ENCODE measurements at places on chromosomes 16 and 17. TPM values are rescaled to one million over a fixed set of nuclear protein-coding genes. Genes with fewer than 3 reads are reported as not detected.

Gene KRT32
- total RNA-seq, result not detected

GRCh38 chr17:55546991-55547664 is 35.9 kb upstream of the SMIM36 start:
- H3K27ac ChIP-seq, result no peak overlapping the region
- H3K4me3 ChIP-seq, result no peak overlapping the region
- H3K36me3 ChIP-seq, result no peaks in the 10 kb centered on the region
- H3K27me3 ChIP-seq, result peaks cover 25% of the 10 kb centered on the region
- H3K4me1 ChIP-seq, result no peaks in the 10 kb centered on the region
- DNase-seq, result no peak

- H3K27ac ChIP-seq, result no peak overlapping the region
- H3K4me3 ChIP-seq, result no peak overlapping the region
- DNase-seq, result no peak
Observed at GRCh38 chr16:56825826-56826225, 39.2 kb upstream of the SLC12A3 start.

GRCh38 chr17:29931231-29931932 is 1.4 kb upstream of the SSH2 start:
- H3K4me3 ChIP-seq, result no peak overlapping the region
- peaks cover 21% of the 10 kb centered on the region for H3K4me1 ChIP-seq
- no peaks in the 10 kb centered on the region for H3K27me3 ChIP-seq
- H3K27ac ChIP-seq, result no peak overlapping the region
- H3K36me3 ChIP-seq, result peaks cover 10% of the 10 kb centered on the region

Gene FNDC8
- total RNA-seq, result not detected

DNA sequence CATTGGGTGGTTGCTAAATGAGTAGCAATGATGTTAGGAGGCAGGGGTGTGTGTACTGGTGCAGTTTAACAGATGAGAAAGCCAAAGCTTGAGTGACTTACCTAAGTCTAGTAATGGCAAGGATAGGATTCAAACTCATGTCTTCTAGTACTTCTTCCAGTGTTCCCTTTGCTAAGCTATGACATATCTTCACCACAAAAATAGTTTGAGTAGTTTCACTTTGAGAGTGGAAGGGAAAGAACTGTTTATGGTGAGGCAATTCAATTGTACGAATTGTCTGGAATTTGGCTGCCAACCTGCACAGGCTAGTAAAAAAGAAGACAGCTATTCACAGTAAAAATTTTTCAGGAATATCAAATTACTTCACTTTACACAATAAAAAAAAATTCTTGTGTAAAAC is 138.0 kb downstream of the NLK start:
- H3K36me3 ChIP-seq, result peaks cover 5% of the 10 kb centered on the region
- H3K4me1 ChIP-seq, result peaks cover 10% of the 10 kb centered on the region
- no peak overlapping the region for H3K27ac ChIP-seq
- no peaks in the 10 kb centered on the region for H3K27me3 ChIP-seq
- no peak for DNase-seq

Gene PDK2
- total RNA-seq, result 13.6 TPM

DNA sequence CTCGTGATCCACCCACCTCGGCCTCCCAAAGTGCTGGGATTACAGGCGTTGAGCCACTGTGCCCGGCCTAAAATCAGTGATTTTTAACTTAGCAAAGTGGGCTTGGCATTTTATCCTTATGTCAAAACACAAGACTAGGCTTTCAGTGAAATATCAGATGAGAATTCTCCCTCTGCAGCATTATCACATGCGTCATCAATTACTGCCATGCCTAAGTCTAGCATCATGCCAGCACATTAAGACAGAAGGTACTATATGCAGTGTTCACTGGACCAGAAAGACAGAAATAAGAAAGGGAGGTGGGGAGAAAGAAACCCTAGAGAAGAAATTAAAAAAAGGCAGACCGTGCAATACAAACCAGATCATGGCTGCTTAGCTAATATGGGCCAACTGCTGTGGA is 29.8 kb downstream of the GPATCH8 start:
- H3K27ac ChIP-seq, result no peak overlapping the region
- H3K4me1 ChIP-seq, result no peaks in the 10 kb centered on the region
- no peaks in the 10 kb centered on the region for H3K27me3 ChIP-seq
- no peak overlapping the region for H3K4me3 ChIP-seq

DNA sequence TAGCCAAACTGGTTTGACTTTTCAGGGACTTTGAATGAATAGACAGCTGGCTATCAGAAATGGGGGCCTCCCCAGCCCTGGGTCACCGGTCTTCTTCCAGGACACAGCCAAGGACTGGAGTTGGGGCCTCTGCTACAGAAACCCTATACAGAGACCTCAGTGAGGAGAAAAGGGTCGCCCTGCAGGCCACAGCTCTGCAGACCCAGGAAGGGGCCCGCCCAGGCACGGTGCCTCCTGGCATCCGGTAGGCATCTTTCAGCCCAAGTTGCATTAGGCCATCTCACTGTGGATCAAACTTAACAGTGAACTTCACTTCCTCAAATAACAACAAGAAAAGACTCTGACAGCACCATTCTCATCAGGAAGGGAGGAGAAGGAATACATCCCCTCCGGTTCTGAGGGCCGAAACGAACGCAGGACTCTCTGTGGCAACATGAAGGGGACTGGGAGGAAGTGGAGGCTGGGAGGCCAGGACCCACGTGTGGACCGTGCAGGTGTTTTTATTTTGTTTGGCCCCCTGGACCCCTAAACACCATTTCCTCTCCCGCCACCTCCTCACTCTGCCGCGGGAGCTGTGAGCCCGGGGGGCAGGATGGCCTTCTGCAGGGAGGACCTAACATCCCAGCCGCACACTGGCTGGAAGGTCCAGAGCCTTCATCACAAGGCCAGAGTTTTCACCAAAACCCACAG is 7.2 kb downstream of the SLC38A10 start:
- H3K27ac ChIP-seq, result peak overlapping the region; percentile 28
- H3K36me3 ChIP-seq, result peaks cover 19% of the 10 kb centered on the region
- H3K4me3 ChIP-seq, result no peak overlapping the region
- DNase-seq, result no peak
- peaks cover 50% of the 10 kb centered on the region for H3K4me1 ChIP-seq

GRCh38 chr17:36197387-36197703 is 787 bp upstream of the CCL3L1 start:
- no peaks in the 10 kb centered on the region for H3K36me3 ChIP-seq
- H3K27me3 ChIP-seq, result peaks cover 2% of the 10 kb centered on the region
- H3K4me1 ChIP-seq, result peaks cover 83% of the 10 kb centered on the region
- H3K4me3 ChIP-seq, result peak overlapping the region; percentile 39
- H3K27ac ChIP-seq, result peak overlapping the region; percentile 85

Gene ZP2
- total RNA-seq, result not detected

DNA sequence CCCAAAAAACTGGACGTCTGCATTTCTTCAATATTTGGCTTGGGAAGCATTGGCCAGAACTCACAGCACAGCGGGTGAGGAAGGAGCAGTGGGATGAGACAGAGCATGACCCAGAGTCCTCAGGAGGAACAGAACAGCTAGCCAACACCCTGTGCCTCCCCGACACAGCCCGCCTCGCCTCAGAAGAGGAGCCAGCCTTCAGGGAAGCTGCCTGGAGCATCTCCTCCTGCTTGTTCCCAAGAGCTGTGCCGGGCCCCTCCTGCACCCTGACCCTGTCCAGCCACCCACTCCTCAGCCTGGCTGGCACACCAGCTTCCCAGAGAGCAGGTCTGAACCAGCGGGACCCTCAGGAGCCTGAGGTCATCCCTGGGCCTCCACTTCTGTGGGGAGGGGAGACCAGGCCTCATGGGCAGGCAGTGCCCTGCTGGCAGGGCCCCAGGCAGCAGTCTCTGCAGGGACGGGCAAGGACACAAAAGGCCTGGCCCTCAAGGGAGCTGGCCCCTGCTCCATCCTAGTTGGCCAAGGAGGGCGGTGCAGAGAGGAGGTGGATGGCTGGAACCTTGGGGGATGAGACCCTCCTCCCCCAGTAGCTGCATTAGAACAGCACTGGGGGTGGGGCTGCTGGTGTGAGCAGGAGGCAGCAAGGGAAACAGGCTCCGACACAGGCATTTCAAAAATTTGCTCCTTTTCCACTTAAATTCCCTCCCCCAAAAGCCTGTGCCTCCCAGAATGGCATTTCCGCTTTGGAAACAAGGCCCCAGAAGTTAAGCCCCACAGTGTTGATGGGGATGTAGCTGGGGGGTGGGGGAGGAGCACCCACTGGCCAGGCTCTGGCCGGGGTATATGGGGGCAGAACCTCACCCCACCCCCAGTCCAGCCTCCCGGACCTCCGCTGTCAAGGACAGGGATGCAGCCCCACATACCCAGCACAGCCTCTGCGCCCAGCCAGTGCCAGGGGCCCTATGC is 1.8 kb upstream of the BCAR1 start:
- H3K27me3 ChIP-seq, result peaks cover 57% of the 10 kb centered on the region
- H3K4me3 ChIP-seq, result no peak overlapping the region
- H3K27ac ChIP-seq, result no peak overlapping the region

Gene KRT35
- total RNA-seq, result not detected

DNA sequence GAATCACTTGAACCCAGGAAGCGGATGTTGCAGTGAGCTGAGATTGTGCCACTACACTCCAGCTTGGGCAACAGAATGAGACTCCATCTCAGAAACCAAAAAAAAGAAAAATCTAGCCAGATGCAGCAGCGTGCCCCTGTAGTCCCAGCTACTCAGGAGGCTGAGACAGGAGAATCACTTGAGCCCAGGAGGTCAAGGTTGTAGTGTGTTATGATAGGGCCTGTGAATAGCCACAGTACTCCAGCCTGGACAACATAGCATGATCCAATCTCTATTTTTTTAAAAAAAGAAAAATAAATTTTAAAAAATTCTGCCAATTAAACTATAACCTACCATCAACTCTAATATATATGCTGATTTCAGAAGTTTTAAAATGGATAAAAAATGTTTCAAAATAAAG is 15.8 kb downstream of the PHLPP2 start:
- peaks cover 13% of the 10 kb centered on the region for H3K4me1 ChIP-seq
- no peaks in the 10 kb centered on the region for H3K27me3 ChIP-seq
- DNase-seq, result no peak
- no peak overlapping the region for H3K27ac ChIP-seq
- peaks cover 2% of the 10 kb centered on the region for H3K36me3 ChIP-seq
- no peak overlapping the region for H3K4me3 ChIP-seq

Gene TBX6
- total RNA-seq, result 2.0 TPM

DNA sequence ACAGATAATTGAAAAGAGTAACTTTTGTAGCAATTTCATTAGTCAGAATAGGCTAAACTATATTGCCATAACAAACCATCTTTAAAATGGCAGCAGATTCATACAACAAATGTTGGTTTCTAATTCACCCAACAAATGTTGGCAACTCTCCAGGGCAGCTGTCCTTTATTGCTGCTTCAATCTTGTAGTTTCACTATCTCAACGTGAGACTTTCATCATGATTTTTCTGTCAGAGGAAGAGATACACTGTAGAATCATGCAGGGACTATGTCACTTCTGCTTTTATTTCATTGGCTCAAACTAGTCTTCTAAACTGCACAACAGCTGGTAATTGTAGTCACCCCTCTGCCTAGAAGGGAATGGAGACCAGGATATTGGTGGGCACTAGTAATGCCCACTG is 174.2 kb downstream of the TANC2 start:
- no peak for DNase-seq
- peaks cover 5% of the 10 kb centered on the region for H3K4me1 ChIP-seq
- no peak overlapping the region for H3K4me3 ChIP-seq
- no peak overlapping the region for H3K27ac ChIP-seq
- H3K36me3 ChIP-seq, result no peaks in the 10 kb centered on the region

DNA sequence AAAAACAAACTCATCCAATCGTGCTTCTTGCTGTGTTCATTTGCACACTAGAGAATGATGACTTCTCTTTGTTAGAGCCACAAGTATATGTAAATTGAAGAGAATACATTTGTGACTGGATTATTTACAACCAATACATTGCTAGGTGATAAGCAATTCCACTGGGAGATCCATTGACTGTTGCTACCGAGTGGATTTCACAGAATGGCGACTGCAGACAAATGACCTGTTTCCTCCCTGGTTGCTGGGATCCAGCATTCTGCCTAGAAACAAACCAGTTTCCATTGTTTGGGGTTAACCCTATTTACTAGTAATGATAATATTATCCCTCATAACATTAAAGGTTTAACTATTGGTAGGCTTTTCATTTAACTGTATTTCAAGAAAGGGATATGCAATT is 36.9 kb upstream of the CPHXL start:
- H3K36me3 ChIP-seq, result no peaks in the 10 kb centered on the region
- H3K4me3 ChIP-seq, result no peak overlapping the region
- peaks cover 2% of the 10 kb centered on the region for H3K27me3 ChIP-seq
- no peak overlapping the region for H3K27ac ChIP-seq
- peaks cover 7% of the 10 kb centered on the region for H3K4me1 ChIP-seq

DNA sequence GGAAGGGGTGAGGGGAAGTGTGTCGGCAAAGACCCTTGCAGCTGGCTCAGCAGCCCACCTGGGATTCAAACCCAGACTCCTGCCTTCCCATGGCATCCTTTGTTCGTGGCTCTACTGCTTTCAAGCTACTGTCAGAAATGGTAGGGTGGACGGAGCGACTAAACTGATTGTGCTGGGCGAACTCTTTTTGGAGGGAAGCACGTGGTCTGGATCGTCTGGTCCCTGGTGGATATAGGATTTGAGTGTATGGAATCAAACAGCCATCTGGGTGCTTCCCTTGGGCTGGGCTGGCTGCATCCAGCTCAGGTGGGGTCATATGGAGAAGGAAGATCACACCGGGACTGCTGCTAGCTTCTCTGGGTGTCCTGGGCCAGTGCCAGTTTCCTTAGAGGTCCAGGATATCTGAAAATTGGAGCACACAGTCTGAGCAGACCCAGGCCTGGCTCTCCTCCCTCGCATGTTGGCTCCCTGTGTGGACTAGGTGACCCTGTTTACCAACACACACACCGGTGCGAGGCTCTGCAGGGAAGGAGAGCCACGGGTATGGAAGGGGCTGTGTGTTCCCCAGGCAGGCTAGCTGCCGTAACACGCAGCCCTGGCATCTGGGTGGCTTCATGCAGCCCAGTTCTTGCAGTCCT is 8.6 kb downstream of the CMIP start:
- H3K36me3 ChIP-seq, result peaks cover 31% of the 10 kb centered on the region
- H3K4me3 ChIP-seq, result no peak overlapping the region
- no peak for DNase-seq
- H3K4me1 ChIP-seq, result peaks cover 43% of the 10 kb centered on the region

Gene KRTAP9-8
- not detected for total RNA-seq

Gene CPSF4L
- not detected for total RNA-seq

Gene MFAP4
- total RNA-seq, result not detected

Gene C1QL1
- 0.33 TPM for total RNA-seq

DNA sequence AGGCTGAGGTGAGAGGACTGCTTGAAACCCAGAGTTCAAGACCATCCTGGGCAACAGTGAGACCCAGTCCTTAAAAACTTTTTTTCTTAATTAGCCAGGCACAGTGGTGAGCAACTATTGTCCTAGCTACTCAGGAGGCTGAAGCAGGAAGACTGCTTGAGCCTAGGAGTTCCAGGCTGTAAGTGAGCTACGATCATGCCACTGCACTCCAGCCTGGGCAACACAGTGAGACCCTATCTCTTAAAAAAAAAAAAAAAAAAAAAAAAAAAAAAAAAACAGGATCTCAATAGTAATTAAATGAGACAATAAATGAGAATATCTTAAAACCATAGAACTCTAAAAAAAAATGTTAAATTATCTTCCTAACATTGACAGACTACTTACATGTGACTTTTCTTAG is 14.3 kb downstream of the SMURF2 start:
- no peak overlapping the region for H3K27ac ChIP-seq
- no peak for DNase-seq
- H3K4me1 ChIP-seq, result peaks cover 41% of the 10 kb centered on the region
- peaks cover 7% of the 10 kb centered on the region for H3K36me3 ChIP-seq

Gene SLC2A4
- total RNA-seq, result not detected

Gene GDE1
- total RNA-seq, result 21.3 TPM

GRCh38 chr16:48365025-48365600 is 20.1 kb downstream of the SIAH1 start:
- H3K4me1 ChIP-seq, result peaks cover 38% of the 10 kb centered on the region
- no peaks in the 10 kb centered on the region for H3K27me3 ChIP-seq
- H3K36me3 ChIP-seq, result peaks cover 16% of the 10 kb centered on the region
- H3K27ac ChIP-seq, result peak overlapping the region; percentile 74
- no peak for DNase-seq

Gene PDILT
- total RNA-seq, result not detected

Gene ZC3H18
- total RNA-seq, result 88.1 TPM
